ENCODE measurements at places on chromosomes 3 and 15.

DNA sequence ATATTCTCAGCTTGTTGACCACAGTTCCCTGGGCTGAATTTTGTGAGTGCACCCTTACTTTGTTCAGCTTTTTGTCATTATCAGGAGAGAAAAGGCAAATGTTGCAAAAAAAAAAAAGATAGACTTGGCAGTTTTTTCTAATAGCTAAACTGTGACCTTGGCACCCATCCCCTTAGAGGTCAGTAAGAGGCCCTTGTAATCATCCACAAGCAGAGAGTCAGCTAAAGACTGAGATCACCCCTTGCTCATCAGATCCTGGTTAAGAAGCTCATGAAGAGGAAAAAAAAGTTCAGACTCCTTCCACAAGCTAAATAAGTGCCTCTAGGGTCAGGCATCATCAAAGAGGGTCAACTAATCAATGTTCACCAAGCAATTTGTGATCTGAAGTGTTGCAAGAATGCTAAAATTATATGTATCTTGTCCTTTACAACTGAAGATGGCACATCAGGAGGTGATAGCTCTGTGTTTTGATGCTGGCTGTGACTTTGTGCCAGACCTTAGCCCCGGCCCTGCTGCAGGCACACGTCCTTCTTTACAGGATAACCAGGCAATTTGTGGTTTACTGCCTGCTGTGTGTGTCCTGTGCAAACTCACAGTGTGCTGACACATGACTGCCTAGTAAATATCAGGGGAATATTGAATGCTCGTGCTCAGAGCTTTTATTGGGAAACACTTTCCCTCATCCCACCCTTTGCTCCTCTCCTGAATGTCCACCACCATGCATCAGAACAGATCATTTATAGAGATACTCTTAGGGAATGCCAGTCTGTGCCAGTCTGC lies 262.9 kb downstream of the IL5RA start:
- no peak for DNase-seq

- DNase-seq = no peak
Measured at GRCh38 chr15:87736401-87736800, 520.1 kb downstream of the NTRK3 start.

GRCh38 chr3:160545504-160545871 lies 19.9 kb downstream of the KPNA4 start:
- DNase-seq = no peak

- peak; percentile 35 for DNase-seq
Measured at GRCh38 chr3:15332405-15333098, at the start of gene SH3BP5. SH3BP5 (minus strand) TSS chr3:15332586; CDS start chr3:15332408, 178 bp downstream.

DNA sequence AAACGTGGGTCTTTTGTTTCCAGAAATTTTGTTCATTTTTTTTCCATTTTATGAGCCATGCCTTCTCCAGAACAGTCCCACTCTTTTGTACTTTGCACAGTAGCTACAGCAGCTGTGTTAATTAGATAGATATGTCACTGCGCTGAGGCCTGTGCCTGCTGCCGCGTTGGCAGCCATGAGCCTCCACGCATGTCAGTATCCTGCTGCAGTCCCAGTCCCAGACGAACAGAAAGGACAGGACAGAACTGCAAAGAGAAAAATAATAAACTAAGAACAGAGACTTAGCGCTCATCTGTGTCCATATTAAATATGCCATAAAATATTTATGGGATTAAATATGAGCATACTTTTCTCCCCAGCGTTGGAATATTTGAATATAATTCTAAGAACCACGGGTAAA lies 442.4 kb upstream of the RARB start:
- no peak for DNase-seq

DNA sequence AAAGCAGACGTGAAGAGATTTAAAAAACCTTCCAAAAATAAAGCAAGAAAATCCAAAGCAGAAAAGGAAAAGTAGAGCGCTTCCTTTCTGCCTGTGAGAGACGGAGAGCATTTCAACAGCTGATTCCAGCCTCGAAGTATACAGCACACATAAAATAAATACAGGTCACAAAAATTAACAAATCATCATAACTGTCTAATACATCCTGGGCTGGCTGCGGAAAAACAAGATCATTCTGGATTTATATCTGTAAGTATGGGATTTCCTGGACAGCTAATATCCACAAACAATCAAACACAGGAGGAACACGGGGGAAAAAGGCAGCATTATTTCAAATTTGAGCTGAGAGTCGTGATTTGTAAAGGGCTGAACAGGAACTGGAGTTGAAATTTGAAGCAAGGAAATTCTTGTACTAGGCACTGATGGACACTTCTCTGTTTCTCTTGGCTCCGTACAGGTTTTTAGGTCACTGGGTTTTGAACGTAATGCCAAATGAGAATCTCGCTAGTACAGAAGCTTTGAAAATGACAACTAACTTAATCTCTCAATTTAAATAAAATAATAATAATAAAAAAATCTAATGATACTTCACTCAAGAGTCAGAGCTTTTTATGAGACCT lies 577.7 kb downstream of the FOXP1 start:
- no peak for DNase-seq

Data from stimulated activated CD8-positive, alpha-beta memory T cell treated with anti-CD3 and anti-CD28 coated beads, Interleukin-4, amount 100 ng/mL, for 4 hours (primary cell).